Inflammatory macrophage (primary cell): ENCODE measurements at places on chromosomes 13 and 19.

DNA sequence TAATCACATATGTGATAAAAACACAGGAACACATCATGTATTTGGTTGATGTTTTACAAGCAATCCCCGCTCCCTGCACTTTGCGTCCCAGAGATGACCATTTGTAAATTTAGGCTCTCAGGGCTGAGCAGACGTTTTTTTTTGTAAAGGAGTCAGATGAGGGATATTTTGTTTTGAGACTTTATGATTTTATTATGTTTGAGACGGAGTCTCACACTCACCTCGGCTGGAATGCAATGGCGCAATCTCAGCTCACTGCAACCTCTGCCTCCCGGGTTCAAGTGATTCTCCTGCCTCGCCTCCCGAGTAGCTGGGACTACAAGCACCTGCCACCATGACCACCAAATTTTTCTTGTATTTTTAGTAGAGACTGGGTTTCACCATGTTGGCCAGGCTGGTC, 1.4 kb downstream of the TLE6 start:
- DNase-seq: no peak

GRCh38 chr13:109401307-109401706, 385.1 kb downstream of the IRS2 start:
- no peak for DNase-seq

GRCh38 chr13:25864116-25864515, 187.7 kb downstream of the SHISA2 start:
- no peak for DNase-seq

- peak; percentile 11 for DNase-seq
Observed at GRCh38 chr13:27774651-27775050, 17.6 kb upstream of the GSX1 start.

GRCh38 chr19:19451429-19452242, 46.2 kb downstream of the GATAD2A start:
- DNase-seq: peak; percentile 89

- DNase-seq: no peak
Observed at GRCh38 chr13:112895521-112896465, 73.2 kb upstream of the MCF2L start.

DNA sequence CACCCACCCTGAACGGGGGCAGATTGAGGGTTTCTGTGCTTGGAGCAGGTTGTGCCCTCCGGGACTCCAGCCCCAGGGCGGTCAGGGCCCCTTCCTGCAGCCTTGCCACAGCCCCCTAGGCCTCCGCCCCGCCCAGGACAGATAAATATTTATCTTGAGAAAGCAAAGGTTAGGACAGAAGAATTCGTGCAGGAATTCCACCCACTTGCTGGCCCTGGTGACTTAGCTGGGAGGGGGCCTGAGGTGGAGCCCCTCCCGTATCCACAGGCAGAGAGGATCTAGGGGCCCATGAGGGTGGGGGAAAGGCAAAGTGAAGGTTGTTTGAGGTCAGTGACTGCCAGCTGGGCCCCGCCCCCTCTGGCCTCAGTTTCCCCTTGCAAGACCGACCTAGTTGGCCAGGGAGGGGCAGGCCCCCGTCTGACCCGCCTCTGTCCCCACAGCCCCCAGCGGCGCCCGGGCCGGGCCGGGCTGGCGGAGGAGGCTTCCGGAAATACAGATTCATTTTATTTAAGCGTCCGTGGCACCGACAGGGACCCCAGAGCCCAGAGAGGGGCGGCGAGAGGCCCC, 5.2 kb downstream of the MIDN start:
- DNase-seq: no peak

GRCh38 chr13:18949970-18950369, 231.7 kb downstream of the TUBA3C start:
- DNase-seq: no peak
